ENCODE measurements at places on chromosomes 11 and 22. TPM values are rescaled to one million over a fixed set of nuclear protein-coding genes. Genes with fewer than 3 reads are reported as not detected.

GRCh38 chr11:15874704-15875103, 481.6 kb downstream of the SOX6 start:
- no peak overlapping the region for H3K27ac ChIP-seq
- no peaks in the 10 kb centered on the region for H3K4me1 ChIP-seq
- DNase-seq = no peak
- no peak overlapping the region for H3K4me3 ChIP-seq
- no peaks in the 10 kb centered on the region for H3K36me3 ChIP-seq

DNA sequence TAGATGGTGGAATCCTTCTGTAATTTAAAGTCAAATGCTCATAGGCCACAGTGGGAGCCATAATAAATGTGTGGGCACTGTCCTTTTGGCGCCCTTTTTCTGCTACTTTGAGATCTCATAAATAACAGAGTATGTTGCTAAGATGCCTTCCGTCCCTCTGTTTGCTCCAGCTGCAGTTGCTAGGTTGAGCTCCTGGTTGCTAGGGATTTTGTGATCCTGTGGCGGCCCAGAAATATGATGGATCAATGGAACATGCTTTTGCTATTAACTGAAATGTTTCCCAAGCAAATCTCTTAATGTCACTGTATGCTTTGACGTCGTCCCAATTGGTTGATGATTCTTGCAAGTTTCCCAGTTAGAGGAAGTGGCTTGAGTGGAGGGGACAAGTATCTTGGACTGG, 53.5 kb downstream of the MYO18B start:
- H3K27me3 ChIP-seq = no peaks in the 10 kb centered on the region
- no peaks in the 10 kb centered on the region for H3K4me1 ChIP-seq
- H3K4me3 ChIP-seq = no peak overlapping the region
- no peaks in the 10 kb centered on the region for H3K36me3 ChIP-seq
- H3K27ac ChIP-seq = no peak overlapping the region
- no peak for DNase-seq

The STIP1 gene
- total RNA-seq = 101 TPM

The TEAD1 gene
- 253 TPM for total RNA-seq

The DDTL gene
- total RNA-seq = 0.91 TPM

DNA sequence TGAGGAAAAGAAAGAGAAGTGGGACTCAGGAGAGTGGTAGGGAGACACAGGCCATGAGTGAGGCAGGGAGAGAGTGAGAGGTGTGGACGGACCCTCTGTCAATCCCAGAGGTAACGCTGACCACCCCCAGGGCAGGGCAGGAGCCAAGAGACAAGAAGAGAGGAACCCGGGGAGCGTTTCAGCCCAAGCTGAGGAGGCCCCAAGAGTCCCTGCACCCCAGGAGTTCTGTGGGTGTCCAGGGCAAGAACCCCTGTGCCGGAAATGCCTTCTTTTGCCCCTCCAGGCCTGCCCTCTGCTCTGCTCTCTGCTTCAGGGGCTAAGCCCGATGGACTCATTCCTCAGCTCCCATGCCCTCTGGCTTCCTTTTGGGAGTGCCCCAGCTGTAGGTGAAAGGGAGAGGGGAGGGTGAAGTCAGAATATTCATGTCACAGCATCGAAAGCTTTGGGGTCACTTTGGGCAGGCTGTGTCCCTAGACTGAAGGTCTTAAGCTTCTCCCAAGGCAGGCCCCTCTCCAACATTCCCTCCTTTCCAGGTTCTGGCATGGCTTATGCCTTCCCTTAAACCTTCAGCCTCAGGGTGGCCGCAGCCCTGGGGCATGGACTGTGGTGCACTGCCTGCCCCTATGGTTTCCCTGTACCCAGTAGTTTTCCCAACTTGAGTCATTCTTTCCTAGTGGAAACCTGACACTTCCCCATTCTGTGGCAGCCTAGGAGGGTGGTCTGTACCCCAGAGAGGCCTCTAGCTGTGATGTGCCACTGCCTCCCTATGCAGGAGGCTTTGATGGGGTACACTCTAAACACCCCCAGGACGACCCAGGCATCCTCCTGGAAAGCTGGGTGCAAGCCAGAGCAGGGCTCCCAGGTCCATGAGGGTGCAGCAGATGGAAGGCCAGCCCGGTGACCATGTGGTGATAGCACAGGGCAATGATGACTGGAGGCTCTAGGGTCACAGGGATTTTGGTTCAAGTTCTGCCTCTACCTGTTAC, 27.1 kb downstream of the MYEOV start:
- no peak overlapping the region for H3K27ac ChIP-seq
- no peaks in the 10 kb centered on the region for H3K27me3 ChIP-seq
- H3K4me3 ChIP-seq = no peak overlapping the region
- no peak for DNase-seq
- no peaks in the 10 kb centered on the region for H3K4me1 ChIP-seq

All from esophagus muscularis mucosa (tissue), 4 donors.